ENCODE measurements at places on chromosomes 6 and 20.

- DNase-seq: no peak
These were observed 98.6 kb upstream of the NEDD9 start for GRCh38 chr6:11331111-11331510.

- DNase-seq: no peak
These were observed 75.1 kb downstream of the QKI start for GRCh38 chr6:163489584-163489983.

DNA sequence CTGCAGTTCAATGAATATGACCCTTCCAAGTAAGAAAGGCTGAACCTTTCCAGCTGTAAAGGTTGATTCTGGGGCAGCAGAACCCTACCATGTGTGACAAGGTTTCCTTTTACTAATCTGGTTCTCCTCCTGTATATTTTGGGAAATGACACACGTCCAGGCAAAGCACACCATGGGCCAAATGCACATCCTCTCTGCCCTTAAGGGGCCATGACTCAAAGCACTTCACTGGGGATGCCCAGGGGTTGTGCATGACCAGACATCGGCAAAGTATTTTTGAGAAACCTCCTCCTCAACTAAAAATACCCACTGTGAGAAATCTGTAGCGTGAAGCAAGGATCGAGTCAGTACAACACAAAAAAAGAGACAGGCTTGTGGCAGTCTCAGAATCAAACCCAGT lies 174.7 kb downstream of the BACH2 start:
- DNase-seq: no peak

DNA sequence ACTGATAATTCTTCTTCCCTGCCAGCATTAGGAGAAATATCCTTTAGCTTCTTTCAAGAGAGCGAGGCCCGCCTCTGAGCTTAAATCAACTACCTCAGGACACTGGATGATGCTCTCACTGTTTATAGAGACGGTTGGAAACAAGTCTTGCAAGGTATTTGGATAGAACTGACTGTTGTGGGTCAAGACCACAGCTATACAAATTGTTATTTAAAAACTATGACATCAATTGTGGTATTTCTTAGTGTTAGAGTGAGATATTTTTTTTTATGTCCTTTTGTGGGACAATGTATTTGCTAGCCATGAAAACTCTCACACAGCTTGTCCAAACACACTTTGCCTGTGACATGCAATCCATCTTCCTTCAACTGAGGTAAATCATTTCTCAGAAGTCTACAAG lies 136.3 kb upstream of the PHACTR1 start:
- DNase-seq: no peak

DNA sequence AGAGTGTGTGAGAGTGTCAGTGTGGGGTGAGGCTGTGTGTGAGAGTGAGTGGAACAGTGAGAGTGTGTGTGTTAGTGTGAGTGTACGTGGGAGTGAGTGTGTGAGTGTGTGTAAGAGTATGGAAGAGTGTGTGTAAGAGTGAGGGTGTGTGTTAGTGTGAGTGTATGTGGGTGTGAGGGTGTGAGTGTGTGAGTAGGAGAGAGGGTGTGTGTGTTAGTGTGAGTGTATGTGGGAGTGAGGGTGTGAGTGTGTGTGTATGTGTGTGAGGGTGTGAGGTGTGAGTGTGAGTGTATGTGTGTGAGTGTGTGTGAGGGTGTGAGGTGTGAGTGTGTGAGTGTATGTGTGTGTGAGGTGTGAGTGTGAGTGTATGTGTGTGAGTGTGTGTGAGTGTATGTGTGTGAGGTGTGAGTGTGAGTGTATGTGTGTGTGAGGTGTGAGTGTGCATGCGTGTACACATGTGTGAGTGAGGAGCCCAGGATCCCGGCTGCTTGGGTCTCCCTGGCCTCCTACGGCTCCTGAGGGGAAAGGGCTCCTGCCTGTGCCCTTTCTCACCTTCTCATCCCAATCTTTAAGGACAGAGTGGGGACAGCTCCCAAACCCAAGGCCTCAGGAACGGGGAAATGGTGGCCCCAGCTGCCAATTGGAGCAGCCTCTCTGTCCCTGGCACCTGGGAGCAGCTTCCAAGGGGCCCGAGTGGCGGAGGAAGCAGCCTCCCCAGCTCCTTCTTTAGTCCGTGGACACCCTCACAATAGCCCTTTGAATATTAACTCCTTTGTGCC lies 100.2 kb downstream of the PSMB1 start:
- DNase-seq: no peak

DNA sequence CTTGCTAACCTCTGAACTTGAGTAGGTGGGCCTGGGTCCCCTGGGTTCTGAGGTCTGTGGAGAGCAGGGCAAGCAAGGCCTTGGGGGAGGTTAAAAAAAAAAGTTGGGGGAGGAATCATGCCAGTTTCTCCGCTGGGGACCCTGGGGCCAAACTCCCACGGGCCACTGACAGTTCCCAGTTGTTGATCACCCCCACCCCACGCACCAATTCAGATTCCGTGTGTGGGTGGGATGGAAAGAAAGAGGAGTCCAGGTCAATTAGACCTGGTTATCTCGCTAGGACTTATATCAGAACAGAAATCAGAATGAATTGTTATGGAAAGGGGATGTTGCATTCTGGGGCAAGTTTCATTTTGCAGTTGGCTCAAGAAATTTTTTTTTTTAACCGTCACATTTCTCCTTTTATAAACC lies 46.7 kb upstream of the SUPT3H start:
- DNase-seq: no peak

- DNase-seq: peak; percentile 78
These were observed 204.7 kb upstream of the ARG1 start for GRCh38 chr6:131368198-131368911.

- DNase-seq: peak; percentile 77
These were observed 116.0 kb upstream of the CITED2 start for GRCh38 chr6:139490482-139490881.

GRCh38 chr20:16349523-16350260 lies 223.6 kb downstream of the KIF16B start:
- no peak for DNase-seq

DNA sequence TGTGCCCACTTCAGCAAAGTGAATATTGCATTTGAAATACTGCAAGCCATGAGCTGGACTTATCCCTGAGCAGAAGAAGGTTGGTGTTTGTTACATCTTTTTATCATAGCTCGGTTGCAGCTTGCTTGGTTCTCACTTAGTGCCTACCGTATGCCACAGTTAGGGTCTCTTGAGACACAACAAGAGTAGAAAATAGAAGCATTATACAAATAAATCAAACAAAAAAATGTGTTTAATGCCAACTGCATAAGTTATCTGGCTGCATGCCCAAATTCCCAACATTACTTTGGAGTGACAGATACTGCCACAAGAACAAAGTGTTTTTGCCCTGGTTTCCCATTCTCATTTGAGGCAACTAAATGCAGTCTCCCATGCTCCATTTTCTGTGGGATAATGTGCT lies 53.9 kb upstream of the LAMP5 start:
- DNase-seq: no peak

DNA sequence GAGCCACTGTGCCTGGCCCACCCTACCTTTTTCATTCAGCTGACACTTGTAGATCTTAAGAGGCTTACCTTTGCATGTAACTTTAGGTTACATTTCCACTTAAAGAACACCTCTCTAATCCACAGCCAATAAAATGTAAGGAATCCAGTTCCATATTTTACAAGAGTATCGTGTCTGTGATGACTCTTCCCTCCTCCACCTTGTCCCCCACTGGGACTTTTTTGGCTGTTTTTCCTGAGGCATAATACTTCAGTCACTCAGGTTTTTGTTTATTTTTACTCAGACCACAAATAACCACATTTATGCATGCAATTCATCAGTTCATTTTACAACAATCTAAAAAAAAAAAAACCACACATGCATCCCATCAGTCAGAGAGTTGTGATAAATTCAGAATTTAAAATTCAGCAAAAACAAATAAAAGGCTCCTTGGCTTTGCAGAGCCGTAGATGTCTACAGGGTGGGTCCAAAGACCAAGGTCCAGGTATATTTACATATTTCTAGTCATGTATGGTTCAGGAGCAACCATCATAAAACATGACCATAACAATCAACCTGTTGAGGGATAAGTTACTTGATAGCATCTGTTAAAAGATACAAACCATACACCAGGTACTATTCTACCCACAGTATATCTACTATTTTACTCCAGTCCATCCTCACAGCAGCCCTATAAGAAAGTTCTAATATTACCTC lies 9.9 kb downstream of the ATXN1 start:
- no peak for DNase-seq

DNA sequence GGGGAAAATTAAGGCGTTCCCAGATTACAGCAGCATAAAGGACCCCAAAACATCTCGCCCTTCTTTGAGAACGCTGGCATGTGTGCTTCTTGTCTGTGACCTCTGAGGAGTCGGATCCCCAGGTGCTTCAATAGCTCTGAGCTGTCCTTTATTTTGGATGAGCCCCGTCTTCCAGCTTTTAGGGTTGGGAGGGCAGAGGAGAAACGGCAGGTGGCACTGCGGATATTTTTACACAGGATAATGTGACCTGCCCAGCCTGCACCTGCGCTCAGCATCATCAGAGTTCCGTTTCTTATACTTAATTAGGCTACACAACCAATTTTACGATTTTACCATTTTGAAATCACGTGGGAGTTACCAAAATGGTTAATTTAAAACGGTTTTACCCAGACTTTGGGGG lies 147.7 kb upstream of the RPS6KA2 start:
- no peak for DNase-seq

- DNase-seq: peak; percentile 52
These were observed 84.4 kb downstream of the SYNE1 start for GRCh38 chr6:152552616-152553209.

- DNase-seq: peak; percentile 44
These were observed at the start of gene SLC35F1 for GRCh38 chr6:117906958-117907600. SLC35F1 (plus strand) TSS chr6:117907264.

- no peak for DNase-seq
These were observed 133.1 kb upstream of the FOXA2 start for GRCh38 chr20:22717466-22717865.

DNA sequence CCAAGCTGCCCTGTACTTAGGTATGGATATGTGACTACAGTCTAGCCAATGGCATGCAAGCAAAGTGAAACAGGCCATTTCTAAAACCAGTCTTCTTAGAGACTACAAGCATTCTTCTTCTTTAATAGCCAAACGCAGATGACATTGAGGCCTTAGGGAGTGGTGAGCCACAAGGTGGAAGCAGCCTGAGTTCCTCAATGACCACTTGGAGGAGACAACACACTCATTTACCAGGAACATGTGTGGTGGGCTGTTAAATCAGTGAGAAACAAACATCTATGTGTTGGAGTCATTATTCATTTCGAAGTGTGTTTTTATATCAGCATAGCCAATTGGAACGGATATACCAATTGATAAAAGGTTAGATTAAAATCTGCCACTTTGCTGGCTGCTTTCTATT lies 122.0 kb downstream of the GFRAL start:
- no peak for DNase-seq

- no peak for DNase-seq
These were observed 64.6 kb downstream of the GFOD1 start for GRCh38 chr6:13422681-13423221.

DNA sequence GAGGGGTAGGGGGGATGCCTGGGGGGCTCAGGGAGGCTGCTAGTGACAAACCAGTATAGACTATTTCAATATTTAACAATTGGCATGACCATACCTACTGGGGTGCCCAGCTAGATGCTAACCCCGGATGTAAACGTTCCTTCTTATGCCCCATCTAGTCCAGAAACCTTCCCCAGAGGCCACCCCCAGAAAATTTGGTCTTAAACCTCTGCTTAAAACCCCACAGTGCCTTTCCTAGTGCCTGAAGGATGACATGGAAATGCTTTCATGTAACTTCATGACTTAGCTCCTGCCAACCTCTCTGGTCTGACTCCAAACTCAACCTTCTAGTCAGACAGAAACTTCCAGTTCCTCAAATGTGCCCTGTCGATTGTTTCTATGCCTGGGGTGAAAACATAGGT lies 52.0 kb downstream of the JPH2 start:
- no peak for DNase-seq

DNA sequence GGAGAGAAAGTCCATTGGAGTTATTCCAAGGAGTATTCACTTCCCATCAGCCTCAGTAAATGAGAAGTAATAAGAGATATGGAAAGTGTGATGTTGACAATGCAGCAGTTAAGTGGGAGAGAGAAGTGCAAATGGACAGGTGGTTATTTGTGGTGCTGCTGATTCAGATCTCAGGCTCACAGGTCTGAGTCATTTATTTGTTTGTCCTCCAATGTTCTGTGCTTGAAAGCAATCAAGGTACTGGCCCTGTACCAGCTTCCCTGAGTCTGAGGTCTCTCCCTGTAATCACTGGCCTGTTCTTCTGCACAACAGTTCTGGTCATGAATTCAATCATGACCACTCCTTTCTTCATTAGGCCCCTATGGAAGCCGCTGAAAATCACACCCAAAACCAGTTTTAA lies 827.7 kb downstream of the MAFB start:
- no peak for DNase-seq

GRCh38 chr20:62740286-62741141 lies 31.9 kb downstream of the NTSR1 start:
- peak; percentile 40 for DNase-seq

GRCh38 chr20:50258790-50259483 lies 68.3 kb downstream of the CEBPB start:
- DNase-seq: no peak

DNA sequence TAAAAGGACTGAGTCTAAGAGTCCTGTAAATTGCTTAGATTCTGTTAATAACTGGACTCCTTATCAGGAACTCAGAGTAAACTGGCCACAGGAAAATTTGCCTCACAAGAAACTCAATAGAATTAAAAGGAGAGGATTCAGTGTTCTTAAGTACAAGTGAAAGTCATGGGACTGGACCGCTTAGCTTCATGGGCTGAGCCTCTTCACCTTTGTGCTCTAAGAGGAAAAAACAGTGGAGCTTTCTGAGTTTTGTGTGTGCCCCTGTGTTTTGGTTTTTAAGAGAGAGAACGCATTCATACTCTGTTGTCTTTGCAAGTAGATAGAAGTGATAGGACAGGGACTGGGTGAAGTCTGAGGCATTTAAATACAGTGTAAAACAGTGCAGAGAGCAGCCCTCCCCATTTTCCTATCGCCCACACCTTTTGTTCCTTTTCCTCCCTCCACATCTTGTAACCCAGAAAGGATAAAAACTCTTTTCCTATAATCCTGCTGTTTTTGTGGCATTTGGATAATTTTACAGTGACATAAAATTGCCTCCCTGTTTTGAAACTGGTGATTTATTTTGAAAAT lies 49.6 kb downstream of the FOXO3 start:
- no peak for DNase-seq

- DNase-seq: no peak
These were observed 45.0 kb upstream of the MOXD1 start for GRCh38 chr6:132446141-132446854.

DNA sequence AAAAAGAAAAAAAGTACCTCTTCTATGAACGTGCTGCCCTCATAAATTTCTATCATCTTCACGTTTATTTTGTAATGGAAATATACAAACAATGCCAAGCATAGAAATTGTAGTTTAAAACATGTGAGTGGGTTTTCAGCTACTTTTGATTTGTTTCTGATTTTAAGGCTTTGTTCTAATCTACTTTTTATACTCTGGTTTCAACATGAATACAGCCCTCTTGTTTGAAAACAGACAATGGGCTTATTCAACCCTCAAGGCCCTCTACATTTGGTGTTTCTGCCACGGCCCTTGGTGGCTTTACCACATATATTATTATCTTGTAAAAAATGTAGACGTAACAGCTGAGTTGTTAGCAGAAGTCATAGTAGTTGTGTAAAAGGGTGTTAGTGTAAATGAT lies 153.9 kb downstream of the SOX4 start:
- no peak for DNase-seq

All from right lobe of liver (tissue), 6 donors.